A673 (cell line): ENCODE measurements at places on chromosomes 1 and 21.

GRCh38 chr1:94143809-94144176, 22.8 kb upstream of the ABCA4 start:
- DNase-seq: no peak

DNA sequence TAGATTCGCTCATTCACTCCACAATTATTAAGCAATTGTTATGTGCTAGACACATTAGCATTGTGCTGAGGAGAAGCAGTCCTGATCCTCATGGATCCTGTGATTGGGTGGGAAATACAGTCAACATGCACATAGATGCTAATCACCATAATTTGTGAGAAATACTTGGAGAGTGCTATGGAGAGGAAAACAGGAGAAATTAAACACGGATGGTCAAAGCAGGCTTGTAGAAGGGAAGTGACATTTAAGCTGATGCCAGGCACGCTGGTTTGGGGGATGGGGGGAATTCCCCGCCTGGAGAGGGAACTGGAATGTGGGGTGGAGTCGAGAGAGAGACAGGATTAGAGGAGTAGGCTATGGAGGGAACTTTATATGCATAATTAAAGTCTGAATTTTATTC, 52.2 kb upstream of the L1TD1 start:
- peak; percentile 28 for DNase-seq

GRCh38 chr1:226082959-226083301, 20.4 kb downstream of the H3-3A start:
- DNase-seq: no peak

- no peak for DNase-seq
Measured at GRCh38 chr1:15264769-15265168, 17.7 kb downstream of the FHAD1 start.

DNA sequence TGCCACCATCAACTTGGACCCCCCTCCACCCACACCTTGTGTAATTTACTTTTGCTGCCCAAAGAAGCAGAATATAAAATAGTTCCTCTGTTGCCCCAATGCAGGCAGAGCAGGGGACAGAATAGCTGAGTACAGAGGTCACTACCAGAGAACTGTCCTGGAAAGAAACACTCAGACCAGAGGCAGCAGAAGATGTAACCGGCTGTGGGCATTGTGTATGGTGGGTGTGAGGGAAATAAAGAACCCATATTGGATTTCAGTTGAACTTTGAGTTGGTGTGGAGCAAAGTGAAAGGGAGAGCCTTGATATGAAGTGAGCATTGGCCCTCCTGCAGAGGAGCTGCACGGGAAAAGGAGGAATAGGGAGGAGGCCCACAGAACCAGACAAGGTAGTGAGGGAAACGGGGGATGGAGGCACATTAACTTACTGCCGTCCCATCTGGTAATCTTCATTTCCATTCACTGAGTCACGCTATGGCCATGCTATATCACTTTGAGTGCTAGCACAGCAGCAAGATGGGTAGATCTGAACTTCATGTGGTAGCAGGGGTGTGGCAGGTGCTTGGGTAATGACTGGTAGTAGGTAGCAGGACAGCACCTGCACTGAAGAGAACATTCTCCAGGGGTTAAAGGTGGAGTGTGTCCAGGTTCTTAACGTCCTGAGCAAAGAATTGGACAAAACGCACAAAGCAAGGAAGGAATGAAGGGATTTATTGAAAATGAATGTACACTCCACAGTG, 56.3 kb upstream of the FBXO28 start:
- no peak for DNase-seq

- DNase-seq: no peak
Measured at GRCh38 chr1:8033322-8033721, 7.2 kb upstream of the ERRFI1 start.

DNA sequence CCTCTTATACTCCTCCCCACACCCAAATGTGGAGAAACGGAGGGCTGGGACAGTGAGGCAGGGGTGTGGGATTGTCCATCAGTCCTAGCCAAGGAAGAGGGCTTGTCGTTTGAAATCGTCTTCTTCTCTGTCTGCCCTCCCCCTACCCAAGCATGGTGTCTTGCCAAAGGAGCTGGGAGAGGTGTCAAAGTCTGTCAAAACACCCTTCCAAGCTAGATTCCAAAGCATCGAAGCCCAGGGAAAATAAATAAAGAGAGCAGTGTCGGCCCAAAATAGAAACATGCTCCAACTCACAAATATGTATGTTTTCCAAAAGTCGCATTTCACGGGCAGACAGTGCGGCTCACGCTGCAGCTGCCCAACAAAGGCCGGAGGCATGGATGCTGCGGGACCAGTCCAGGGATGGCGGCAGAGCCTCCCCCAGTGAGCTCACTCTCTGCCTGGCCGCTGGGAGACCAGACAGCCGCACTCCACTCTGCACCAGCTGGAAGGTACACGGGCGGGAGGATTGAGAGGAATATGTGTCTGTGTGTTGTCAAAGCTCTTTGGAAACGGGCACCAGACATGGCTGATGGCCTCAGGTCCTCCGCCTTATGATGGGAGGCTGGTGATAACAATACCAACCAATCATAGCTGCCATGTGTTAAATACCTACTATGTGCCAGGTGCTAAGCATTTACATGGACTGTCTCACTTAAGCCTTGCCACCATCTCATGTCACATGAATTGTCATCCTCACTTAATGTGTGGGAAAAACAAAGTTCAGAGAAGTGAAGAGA, 3.9 kb downstream of the DISP3 start:
- DNase-seq: no peak

DNA sequence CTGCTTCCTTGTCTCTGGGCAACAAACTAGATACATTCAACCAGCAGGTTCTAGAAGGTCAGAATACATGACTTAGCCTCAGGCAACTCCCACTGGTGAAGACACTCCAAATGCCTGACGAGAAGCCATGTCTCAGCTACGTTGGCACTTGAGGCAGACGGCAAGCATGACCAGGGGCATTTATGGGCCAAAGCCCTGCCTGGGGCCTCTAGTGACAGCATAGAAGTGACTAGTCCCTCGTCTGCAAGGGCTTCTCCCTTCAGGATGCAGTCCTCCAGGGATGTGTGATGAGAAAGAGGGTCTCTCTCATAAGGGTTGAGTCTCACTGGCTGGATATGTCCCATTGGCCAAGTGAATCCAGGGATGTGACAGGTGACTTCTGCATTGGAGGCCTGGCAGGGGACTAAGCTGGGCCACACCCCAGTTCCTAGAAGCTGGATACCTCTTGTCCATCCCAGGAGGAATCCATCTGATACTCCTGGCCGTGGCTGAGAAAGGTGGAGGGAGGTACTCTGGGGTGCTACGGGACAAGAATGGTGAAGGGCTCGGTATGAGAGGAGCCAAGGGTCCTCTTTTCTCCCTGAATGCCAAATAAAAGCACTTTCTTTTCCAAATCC, 148.6 kb upstream of the HMGB4 start:
- DNase-seq: no peak

DNA sequence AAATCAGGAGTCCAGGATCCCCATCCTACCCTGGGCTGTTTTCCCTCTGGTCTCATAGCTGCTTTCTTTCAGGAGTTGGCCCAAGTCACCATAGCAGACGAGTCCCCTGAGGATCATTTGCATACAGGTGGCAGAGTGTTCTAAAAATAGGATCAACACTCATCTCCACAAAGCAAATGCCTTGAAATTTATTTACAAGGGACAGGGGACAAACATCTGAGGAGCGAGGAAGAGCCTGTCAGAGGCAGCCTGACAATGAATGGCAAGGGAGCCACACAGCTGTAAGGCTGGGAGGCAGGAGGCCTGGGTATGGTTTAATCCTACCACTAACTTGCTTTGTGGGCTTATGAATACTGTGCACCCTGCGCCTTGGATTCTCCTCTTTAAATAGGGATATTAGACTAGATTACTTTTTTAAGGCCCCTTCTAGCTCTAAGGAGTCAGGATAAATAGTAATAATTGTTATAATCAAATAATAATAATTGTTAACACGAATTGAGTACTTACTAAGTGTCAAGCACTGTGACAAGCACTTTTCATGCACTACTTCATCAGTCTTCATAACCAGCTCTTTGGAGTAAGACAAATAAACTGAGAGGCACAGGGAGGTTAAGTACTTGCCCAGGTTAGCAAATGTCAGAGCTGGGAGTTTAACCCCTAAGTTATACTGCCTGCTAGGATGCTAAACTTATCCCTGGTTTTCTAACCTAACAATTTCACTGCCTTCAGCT, 34.5 kb downstream of the RAB3B start:
- DNase-seq: peak; percentile 52

GRCh38 chr1:112893288-112894009, 62.5 kb downstream of the SLC16A1 start:
- DNase-seq: no peak

- DNase-seq: peak; percentile 48
Measured at GRCh38 chr1:24526940-24527542, 24.4 kb downstream of the RCAN3 start.

- DNase-seq: no peak
Measured at GRCh38 chr1:14015917-14016316, 315.9 kb downstream of the PRDM2 start.

DNA sequence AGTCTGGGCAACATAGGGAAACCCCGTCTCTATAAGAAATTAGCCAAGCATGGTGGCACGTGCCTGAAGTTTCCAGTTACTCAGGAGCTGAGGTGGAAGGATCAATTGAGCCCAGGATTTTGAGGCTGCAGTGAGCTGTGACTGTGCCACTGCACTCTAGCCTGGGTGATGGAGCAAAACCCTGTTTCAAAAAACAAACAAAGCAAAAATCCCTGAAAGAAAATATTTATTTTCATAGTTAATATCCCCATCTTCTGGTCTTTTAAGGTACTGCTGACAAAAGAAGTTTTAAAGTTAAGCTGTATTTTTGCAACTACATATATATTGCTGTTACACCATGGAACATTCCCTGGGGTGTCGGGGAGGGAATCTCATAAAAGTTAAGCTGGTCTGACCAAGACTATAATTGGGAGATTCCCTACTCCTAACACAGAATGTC, 26.0 kb downstream of the VAMP4 start:
- peak; percentile 63 for DNase-seq

- peak; percentile 27 for DNase-seq
Measured at GRCh38 chr1:46517010-46517600, 27.5 kb downstream of the DMBX1 start.
